ENCODE measurements at places on chromosomes 3 and 15.

- no peak for DNase-seq
Measured at GRCh38 chr3:11002371-11002807, 9.8 kb downstream of the SLC6A1 start.

DNA sequence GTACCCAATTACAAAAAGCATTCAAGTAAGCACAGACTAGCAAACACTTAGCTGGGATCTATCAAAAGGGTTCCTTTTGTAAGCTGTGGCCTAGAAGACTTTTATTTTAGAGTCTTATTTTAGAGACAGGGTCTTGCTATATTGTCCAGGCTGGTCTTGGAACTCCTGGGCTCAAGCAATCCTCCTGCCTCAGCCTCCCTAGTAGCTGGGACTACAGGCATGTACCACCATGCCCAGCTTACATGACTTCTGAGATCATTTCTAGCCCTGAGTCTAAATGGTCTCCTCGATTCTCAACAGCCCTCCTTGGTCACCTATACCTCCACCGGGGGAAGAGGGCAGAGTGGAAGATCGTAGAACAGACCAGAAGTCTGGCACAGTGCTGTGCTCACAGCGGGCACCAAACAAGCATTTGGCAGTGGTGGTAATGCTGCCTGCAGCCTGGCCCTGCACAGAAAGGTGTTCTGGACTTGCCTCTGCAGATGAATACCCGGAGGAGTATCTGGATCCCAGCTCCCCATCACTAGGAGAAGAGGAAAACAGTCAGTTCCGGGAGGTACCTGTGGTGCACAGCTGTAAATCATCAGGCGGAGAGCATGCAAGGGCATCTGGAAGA, 2.4 kb downstream of the FAM219B start:
- DNase-seq = no peak

DNA sequence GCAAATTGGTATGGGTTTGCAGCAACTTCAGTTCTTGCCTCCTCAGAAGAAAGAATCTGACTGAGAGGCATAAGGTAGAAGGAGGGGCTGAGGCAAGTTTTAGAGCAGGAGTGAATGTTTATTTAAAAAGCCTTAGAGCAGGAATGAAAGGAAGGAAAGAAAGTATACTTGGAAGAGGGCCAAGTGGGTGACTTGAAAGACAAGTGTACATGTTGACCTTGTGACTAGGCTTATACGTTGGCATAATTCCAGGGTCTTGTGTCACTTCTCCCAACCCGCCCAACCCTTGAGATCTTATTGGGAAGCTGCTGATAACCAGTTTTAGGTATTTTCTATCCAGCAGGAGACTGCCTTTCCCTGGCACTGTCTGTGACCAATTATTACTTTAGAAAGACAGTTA, 436.9 kb upstream of the ZNF717 start:
- no peak for DNase-seq

DNA sequence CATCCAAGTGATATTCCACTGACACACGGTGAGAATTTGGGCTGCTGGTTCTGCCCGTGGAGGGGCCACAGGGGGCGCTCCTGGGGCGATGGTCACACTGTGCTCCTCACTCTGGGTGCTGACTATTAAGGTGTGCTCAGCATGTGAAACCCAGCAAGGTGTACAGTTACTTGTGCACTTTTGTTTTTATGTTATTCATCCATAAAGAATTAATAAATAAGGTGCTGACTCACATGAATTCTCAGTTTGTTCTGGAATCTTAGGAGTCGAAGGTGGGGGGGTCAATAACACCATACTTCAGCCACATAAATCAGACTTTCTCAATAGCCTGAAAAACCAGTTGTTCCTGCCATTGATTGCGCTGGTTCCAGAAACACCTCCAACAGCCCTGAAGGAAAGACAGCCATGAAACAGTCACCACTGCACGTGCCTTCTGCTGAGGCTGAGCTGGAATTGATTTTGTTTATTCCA, 53.5 kb upstream of the SPATA12 start:
- DNase-seq = no peak

- no peak for DNase-seq
Measured at GRCh38 chr15:40322531-40323238, 807 bp upstream of the INAFM2 start.

DNA sequence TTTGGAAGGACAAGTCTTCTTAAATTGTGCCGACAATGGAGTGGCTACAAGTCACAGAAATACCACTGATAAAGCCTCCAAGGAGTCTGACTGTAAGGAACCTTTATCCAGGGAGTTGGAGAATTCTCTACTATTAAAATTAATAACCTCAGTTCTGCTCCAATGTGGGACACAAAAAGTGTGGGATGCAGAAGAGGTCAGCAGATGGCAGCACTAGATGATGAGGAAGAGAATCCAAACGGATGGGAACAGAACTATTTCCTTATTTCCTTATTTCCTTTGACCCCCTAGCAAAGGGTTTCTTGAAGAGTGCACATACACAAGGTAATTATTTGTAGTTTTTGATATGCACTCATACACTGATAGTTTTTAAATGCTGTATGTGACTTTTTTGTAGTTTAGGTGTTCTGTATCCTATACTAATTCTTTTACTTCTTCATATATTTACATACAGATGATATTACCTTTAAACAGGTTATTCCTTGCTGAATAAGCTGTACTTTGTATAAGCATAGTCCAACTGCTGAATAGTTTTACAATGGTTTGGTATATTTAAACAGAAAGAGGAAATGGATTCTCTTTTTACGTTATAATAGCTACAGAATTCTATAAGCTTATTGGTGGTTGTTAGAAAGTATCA, 25.6 kb upstream of the NLGN1 start:
- no peak for DNase-seq

DNA sequence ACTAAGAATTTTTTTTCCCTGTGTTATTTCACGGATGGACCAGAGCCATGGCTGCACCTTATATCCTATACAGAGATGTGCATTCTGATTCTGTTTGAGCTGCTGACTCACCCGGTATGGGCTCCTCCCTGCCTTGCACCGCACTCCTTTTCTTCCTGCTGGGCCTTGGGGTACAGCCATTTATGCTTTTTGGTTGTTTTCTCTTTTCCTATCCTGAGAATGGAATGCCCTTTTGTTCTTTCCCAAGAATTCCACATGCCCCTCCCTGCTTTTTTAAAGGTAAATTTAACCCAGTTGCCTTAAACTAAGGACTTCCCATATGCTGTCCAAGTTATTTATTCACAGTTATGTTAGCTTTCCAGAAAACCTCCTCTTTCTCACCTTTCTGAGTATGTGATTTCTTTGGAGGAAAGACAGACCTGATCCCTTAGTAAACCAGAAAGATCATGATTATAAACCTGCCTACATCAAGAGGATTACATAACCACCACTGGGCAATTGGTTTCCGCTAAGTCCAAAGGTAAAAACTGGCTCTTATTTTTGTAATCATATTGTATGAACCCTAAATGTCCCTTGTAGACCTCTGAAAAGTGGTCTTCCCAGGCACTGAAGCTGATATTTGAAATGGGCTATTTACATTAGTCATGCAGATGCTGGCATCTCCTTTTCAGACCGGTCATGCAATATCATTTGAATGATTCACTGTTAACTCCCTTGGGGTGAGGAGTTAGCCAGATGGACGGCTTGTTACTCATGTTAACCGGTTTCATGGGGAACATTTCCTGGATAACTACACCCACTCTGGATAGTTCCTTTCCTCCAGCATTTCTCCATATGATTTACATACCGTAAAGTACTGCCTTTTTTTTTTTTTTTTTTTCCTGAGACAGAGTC, 45.5 kb downstream of the TMOD3 start:
- DNase-seq = no peak
